ENCODE measurements at places on chromosomes 12 and 14.

DNA sequence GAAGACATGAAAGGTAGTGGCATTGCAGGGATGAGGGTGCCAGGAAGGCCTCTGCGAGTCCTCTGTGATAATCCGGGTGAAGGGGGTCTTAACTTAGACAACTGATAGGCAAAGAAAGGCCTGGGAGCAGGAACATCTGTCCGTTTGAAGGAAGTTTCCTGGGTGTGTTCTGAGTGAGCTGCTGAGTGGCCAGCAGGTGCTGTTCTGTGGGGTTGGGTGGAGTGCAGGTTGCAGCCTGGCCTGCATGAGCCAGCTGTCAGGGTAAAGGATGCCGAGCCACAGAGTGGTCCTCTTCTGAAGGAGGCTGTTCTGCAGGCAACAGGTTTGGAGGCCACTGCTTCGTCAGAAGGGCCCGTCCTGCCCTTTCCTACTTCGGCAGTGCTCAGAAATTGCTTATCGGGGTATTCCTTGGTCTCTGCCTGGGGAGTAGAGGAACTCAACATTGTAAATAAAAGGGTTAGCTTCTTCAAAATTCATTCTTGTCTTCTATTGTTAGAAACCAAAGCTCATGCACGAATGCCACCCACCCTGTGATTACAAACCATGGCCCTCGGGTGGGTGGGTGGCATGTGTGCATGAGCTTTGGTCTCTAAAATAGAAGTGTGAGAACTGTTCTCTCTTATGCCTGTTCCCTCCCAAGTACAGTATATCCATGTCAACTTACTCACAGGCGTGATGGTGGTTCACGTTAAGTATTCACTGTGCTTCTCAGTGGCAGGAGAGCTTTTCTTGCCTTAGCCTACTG is 118.9 kb downstream of the CHST11 start:
- no peak for DNase-seq

GRCh38 chr14:90278199-90279175 is 22.1 kb downstream of the PSMC1 start:
- DNase-seq, result no peak

DNA sequence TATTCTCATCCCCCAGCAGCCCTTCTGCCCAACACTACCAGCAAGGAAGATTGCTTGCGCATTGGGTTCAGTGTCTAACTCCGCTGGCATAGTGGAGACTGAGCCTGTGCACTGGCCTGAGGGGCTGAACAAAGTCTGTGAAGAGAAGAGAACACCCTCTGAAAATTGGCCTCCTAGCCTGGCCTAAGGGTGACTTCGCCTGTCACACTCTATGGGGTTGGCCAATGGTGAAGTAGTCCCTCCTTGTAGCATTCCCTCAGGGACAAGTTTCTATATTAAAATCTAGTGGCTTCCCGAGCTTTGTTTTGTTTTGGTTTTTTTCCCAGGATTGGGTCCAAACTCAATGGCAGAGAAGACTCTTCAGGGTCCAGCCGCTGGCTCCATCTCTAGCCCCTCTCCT is 49.1 kb upstream of the DAAM1 start:
- DNase-seq, result no peak

GRCh38 chr14:33352821-33353220 is 414.1 kb downstream of the NPAS3 start:
- DNase-seq, result no peak

GRCh38 chr12:101957252-101957959 is 80.0 kb downstream of the DRAM1 start:
- DNase-seq, result no peak

GRCh38 chr12:58341791-58342190 is 400.4 kb downstream of the ATP23 start:
- DNase-seq, result no peak

Data from stimulated activated CD4-positive, alpha-beta T cell treated with anti-CD3 and anti-CD28 coated beads, Interleukin-12 subunit alpha, Interleukin-12 subunit beta, amount 100 ng/mL, for 4 hours (primary cell).